NCI-H526 (cell line): ENCODE measurements at places on chromosomes 4 and X.

DNA sequence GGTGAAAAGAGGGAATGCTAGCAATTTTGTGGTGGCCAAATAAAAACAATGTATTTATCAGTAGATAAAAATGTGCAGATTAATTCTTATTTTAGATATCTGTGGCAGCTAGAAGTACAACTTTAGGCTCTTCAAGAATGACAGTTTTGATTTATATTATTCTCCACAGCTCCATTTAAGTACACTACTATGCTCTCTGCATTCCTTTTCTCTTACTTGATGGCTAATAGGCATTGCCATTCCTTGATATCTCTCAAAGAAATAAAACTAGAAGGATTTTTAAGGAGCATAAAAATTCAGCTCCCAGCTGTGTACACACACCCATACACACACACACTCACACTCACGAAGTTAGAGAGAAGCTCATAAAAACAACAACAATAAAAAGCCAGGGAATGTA is 59.4 kb upstream of the H2AZ1 start:
- no peak for DNase-seq

GRCh38 chr4:183831026-183831446 is 74.1 kb upstream of the STOX2 start:
- DNase-seq, result no peak

DNA sequence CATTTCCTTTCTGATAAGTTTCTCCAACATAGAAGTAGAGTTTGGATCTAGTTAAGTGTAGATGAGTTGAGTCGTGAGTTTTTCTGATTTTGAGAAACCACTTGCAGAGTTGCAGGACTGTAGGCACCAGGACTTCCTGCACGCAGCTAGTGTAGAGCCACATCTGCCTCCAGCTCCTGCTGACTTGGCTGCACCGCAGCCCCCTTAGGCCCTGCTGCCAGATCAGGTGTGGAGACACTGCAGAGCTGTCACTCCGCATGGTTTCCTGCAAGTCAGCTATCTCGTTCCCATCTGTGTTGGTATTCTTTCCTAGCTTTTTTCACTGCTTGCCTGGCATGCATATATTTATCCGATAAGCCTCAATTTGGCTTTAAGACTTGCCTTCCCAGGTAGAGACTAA is 48.9 kb downstream of the PCDH7 start:
- DNase-seq, result no peak

DNA sequence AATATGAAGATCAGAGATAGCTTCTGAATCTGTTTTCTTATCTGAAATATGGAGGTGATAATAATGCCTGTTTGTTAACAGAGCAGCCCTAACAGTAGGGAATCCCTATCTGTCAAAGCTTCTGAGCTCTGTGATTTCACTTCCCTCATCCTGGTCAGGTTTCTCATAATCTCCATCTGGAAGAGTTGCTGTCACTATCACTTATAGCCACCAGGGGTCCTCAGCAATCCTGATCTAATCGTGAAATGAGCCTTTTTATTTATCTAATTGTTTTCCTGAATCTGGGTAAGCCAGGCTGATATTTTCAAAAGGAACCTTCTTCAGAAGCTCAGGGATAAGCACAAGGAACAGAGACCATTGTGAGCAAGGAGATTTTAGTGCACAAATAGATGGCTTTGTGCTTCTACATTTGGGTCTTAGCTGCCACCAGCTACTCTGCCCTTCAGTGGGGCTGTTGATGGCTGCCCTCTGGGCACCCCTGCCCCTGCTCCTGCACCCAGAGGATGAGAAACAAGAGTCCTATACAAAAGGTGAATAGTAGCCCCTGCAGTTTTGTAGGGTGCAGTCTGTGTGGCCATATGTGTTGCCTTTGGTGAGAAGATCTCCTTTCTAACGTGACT is 196.4 kb upstream of the RADX start:
- no peak for DNase-seq

- DNase-seq, result no peak
These were observed 362.4 kb downstream of the ARHGAP24 start for GRCh38 chr4:85837439-85837733.

DNA sequence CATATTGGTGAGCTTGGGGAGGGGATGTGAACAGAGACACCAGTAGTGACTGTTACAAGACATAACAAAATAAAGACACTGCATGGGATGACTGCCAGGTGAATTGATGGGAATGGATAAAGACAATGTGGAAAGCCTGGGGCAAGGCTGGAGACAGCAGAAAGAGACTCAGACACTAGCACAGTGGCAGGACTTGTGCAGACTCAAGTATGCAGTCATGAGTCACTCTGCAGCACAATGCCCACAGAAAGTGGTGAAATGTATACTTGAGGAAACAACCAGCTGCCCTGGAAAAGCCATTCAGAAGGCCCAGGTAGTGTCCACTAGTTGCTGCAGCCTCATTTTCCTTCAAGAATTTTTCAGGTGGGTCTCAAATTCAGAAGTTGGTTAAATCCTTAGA is 452.3 kb downstream of the MID1IP1 start:
- no peak for DNase-seq

DNA sequence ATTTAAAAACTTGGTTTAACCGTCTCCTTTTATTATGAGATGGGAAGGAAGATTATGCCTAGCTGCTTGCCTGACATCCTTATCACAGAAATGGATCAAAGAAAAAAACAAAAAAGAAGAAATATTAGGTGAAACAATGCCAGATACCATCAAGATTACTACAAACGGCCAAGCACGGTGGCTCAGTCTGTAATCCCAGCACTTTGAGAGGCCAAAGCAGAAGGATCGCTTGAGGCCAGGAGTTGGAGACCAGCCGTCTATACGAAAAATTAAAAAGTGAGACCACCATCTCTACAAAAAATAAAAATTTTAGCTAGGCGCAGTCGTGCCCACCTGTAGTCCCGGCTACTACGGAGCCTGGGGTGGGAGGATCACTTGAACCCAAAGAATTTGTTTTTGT is 2.3 kb downstream of the FRYL start:
- no peak for DNase-seq

GRCh38 chrX:136754651-136755050 is 26.1 kb downstream of the ARHGEF6 start:
- no peak for DNase-seq

GRCh38 chrX:71912156-71912555 is 1.5 kb downstream of the NHSL2 start:
- no peak for DNase-seq

GRCh38 chr4:82528868-82529267 is 32.9 kb downstream of the TMEM150C start:
- no peak for DNase-seq

DNA sequence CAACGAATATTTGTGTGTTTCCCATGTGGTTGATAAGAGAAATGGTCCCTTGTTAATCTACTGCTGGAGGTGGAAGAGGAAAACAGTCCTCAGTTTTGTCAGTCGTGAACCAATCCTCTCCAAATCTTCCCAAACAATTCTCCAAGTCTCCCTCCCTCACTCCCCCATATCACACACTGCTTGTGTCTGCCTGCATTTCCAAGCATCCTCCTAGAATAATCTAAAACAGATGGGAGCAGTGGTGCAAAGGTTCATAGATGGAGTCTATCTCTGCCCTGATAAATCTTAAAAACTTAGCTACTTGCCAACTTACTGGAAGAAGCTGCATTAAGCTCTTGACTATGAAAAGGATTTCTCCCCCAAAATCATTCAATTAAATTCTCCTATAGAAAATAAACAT is 43.7 kb upstream of the SH3KBP1 start:
- no peak for DNase-seq

GRCh38 chr4:40931238-40931637 is 181.5 kb downstream of the NSUN7 start:
- DNase-seq, result no peak

DNA sequence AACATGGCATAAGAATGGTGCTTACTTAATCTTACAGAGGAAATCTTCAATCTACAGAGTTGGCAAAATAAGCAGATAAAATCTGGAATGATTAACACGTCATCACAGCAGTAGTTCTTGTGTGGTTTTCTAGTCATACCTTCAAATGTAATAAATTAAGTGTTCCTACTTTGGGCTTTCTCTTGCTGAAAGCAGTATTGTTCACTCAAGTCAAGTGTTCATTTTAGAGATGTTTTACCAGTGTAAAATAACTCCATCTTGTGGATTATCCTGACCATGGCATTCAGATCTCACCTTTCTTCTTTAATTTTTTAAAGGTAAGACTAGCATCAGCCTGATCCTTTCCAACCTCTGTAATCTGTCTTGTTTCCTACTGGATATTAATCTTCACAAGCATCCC is 72.9 kb downstream of the ADAMTS3 start:
- DNase-seq, result no peak

- DNase-seq, result no peak
These were observed 665.5 kb downstream of the CCSER1 start for GRCh38 chr4:90792696-90793095.

DNA sequence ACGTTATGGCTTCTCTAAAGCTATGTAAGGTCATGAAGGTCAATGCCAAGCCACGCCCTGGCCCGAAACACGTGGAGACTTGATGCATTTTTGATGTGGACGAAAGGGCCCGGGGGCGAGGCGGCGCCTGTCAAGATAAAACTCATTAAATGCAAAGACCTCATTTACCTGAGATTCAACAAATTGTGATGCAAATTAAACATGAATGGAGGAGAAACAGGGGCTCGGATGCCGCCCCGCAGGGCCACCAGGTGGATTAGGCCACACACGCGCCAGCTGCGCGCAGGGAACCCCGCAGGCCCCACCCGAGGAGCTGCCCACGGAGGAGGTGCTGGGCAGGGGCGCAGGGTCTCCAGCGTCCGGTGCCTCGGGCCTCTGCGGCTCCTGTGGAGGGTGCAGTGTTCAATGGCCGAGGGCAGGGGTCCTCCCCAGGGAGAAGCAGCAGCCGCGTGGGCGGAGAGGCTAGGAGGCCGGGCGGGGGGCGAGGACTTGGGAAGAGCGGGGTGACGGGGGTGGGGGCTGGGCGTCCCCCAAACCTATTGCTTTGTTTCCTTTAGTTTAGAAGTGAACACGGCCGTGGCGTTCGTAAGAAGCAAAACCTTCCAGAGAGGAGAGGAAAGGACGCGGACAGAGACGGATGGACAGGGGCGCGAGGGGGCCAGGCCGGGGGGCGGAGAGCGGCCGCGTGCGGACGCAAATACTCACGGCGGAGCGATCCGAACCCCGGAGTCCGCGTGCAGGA is 40.4 kb downstream of the CPLX1 start:
- DNase-seq, result peak; percentile 48

GRCh38 chr4:58252656-58253055 is 1142.5 kb upstream of the IGFBP7 start:
- no peak for DNase-seq

DNA sequence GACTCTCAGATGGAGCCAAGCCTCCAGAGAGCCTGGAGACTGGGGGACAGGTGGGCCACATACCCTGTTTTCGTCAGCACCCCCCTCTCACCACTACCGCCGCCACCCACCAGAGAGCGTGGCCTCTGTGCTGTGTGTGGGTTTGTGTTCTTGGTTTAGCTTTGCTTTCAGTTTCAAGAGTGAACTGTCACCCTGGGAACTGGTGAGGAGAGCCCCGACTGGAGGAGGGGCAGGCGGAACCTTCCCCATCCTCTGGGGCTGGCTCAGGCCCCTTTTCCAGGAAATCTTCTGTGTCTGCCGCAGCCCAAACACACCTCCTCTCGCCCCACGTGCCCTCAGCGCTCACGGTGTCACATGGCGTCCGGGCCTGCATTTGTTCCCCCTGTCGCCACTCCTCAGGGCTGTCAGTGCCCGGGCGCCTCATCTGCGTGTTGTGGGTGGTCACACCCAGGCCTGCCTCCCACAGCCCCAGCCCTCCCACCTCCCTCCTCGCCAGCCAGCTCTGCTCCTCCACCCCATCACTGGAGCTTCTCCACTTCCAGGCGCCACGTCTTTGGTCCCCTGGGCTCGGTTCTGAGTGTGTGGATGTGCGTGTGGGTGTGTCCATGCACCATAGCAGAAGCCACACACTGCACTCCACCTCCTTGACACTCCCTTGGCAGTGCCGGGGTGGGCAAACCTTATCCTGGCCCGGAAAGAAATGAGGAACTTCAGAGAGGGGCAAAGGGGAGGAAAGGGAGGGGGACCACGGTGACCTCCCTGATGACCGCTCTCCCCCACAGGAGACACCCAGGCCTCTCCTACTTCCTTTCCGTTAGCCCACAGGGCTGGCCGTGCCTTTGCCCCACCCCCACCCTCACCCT is 27.8 kb downstream of the ELF4 start:
- no peak for DNase-seq

GRCh38 chr4:187010052-187010451 is 286.4 kb upstream of the FAT1 start:
- no peak for DNase-seq

DNA sequence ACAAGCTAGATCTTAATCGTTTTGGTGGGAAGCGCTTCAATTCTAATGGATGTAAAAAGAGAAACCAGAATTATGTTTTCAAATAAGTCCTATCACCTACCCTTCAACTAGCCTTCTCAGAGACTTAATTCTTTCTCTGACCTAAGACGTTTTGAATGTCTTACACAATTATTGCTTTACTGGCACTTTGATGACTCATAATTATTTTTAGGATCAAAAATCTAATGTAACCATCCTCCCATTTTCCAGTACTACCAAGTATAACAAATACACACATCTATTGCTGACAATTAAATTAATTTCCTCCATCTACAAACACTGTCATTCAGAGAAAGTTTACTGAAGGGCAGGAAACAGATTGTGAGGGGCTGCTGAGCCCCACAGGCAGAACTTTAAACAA is 108.6 kb downstream of the PPP3CA start:
- DNase-seq, result no peak

DNA sequence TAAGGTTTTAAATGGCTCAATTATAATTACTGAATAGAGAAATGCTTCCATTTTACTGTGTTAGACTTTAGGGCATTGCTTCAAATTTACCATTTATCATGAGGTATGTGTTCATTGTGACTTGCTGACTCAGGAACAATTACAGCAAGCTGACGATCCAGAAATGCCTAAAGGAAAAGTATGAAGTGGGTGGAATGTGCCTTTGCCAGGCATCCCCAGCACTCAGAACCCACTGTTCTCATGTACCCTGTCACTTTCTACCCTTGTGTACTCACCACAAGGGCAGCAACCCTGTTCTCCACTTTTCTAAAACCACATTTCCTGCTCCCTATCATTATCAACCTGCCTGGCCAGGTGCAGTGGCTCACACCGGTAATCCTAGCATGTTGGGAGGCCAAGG is 41.5 kb downstream of the QRFPR start:
- DNase-seq, result no peak

DNA sequence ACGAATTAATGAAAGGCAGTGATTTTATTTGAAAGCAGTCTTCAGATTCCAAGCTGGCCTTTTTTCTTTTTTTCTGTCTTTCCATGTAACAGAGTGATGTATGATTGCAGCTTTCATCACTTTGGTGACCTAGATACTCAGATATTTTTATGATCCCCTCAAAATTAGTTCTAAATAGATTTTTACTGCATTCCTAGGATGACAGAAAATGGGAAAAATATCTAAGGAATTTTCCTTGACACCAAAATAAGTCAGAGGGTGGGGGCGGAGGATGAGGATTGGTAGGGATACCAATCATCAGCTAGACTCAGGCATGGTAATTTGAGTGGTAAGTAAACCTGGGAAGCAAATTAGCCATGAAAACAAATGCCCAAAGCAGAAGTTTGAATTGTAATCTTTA is 11.9 kb upstream of the HMGB2 start:
- DNase-seq, result no peak

GRCh38 chrX:39982948-39983347 is 114.8 kb downstream of the BCOR start:
- peak; percentile 26 for DNase-seq

GRCh38 chr4:52789774-52790173 is 38.5 kb upstream of the ERVMER34-1 start:
- DNase-seq, result no peak

- no peak for DNase-seq
These were observed 23.5 kb downstream of the RAP1GDS1 start for GRCh38 chr4:98284640-98285046.
